ENCODE measurements at places on chromosomes 1 and 21.

DNA sequence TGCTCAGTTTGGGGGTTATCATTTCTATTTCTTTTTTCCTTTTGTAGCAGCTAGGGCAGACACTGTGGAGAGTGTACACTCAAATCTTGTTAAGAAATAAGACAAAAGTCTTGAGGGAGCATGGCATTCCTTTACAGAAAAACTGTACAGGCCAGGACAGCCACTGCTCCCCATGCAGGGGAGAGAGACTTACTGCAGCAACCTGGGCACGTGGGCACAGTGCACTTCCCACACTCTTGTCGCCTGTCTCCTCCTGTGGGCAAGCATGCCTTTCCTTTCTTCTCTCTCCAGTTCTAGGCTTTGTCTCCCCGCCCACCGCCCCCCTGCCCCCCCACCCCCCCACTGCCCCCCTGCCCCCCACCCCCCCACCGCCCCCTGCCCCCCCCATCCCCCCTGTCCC lies 51.9 kb downstream of the PHC2 start:
- no peak for DNase-seq

GRCh38 chr1:65292861-65293593 lies 16.3 kb upstream of the DNAJC6 start:
- no peak for DNase-seq

GRCh38 chr21:29610779-29611360 lies 312.1 kb downstream of the BACH1 start:
- no peak for DNase-seq

- DNase-seq, result no peak
Observed at GRCh38 chr1:45623972-45624371, at the start of gene CCDC17. Gene CCDC17 (minus strand): TSS chr1:45624054. CDS start chr1:45623909, 145 bp downstream.

DNA sequence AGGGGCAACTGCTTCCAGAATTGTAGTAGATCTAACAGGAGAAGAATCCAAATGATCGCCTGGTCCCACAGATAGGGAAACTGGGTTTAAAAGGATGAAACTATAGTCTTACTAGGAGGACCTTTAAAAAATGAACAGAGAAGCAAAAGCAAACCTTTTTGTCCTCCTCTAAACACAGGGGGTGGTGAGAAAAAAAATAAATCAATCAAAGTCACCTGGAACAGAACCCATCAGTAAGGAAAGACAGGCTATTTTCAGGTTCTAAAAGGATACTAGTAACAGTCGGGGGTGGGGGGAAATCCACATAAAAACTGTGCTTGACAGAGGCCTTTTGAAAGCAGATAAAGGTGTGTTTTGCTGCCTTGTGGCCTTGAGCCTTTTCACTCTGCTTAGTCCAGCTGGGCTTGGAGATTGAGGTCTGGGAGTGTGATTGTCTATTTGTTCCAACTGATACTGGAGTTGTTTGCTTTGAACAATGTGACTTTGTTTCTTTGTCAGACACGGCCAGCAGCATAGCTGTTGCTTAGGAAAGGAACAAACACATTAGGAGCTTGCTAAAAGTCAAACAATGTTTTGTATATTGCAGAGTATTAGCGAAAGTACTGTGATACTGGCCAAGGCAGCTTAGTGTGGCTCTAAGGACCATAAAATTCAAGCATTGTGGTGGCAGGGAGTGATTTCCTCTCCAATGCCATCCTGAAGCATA lies 141.1 kb upstream of the IRF2BP2 start:
- DNase-seq, result no peak

- DNase-seq, result no peak
Observed at GRCh38 chr1:23101887-23102286, 66.8 kb downstream of the LUZP1 start.

DNA sequence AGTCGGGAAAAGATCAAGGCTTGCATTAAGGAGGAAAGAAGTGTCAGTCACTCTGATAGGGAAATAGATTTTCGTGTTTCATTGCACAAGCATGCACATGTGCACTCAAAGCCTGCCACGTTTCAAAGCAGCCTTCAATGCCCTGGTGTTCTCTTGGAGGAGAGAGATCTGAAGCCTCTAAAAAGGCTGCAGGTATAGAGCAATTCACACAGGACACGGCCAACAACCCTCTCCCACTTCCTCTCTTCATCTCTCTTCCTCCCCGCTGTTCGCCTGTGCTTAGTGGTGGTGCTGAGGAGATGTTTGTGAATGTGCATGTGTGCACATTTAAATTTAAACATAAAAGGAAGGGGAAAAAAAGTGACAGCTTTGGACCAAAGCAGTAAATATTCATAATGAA lies 117.7 kb downstream of the NUF2 start:
- no peak for DNase-seq

GRCh38 chr1:15755646-15756040 lies 3.0 kb upstream of the FBLIM1 start:
- DNase-seq, result no peak

GRCh38 chr1:99497690-99498089 lies 148.2 kb upstream of the PALMD start:
- DNase-seq, result no peak

DNA sequence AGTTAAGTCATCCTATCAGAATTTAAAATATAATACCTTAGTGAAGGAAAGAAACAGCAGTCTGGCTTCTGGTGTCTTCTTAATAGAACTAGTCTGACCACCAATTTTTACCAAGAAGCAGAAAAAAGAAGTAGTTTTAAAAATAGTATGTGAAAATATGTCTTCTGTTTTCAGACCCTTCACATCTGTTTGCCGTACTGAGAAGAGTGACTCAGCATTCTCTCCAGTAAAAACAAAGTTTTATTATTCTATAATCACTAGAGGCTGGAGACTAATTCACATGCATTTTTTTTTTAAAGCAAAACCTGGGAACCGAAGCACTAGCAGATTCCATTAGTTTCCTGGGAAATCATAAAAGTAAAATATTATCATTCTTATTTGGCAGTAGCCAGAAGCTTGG lies 163.8 kb downstream of the COL24A1 start:
- DNase-seq, result no peak

All from activated gamma-delta T cell treated with Interleukin-2 at 50 U/mL for 16 hours (primary cell).